ENCODE measurements at places on chromosomes 1 and 21.

DNA sequence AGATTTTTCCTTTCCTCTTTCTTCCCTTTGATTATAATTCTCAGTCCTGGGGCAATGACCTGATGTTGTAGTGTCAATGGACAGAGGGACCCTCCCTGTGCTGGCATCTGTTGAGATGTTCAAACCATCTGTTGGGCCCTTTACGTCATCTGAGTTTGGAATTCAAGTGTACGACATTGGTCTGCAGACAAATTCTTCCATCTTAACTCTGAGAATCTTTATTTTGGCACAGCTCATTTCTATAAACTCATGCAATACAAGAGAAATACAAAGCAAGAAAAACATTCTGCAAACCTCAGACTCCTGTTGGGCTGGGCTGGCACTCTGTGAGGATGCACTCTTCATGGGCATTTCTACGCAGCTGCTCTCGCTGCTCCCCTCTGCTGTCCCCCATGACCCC is 54.2 kb downstream of the IFI44 start:
- DNase-seq, result no peak

DNA sequence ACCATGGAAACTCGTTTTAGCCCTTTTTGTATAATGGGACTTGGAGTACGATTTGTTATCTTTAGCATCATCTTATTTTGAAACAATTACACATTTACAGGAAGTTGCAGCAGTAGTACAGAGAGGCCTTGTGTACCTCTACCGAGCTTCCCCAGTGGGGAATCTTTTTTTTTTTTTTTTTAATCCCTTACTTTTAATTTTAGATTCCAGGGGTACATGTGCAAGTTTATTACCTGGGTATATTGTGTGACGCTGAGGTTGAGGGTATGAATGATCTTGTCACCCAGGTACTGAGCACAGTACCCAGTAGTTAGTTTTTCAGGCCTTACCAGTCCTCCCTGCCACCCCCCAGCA is 45.9 kb downstream of the HHAT start:
- DNase-seq, result no peak

- no peak for DNase-seq
Measured at GRCh38 chr1:246698466-246699094, 25.6 kb upstream of the SCCPDH start.

DNA sequence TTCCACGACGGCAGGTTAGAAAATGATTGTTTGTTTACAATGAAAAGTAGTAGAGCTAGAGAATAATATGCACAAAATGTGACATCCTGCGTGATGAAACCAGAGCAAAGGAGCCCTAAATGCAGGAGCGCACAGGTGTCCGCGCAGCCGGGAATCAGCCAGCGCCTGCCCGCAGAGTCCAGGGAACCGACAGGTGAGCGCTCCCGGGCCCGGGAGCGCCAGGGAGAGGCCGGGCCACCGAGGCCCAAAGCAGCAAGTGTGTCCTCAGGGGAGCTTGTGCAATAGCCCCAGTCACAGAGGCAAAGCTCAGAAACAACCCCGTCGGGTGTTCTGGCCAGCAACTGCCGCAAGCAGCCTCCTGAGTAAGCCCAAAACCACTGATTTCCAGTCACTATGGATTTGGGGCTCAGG is 789 bp upstream of the GALE start:
- no peak for DNase-seq

DNA sequence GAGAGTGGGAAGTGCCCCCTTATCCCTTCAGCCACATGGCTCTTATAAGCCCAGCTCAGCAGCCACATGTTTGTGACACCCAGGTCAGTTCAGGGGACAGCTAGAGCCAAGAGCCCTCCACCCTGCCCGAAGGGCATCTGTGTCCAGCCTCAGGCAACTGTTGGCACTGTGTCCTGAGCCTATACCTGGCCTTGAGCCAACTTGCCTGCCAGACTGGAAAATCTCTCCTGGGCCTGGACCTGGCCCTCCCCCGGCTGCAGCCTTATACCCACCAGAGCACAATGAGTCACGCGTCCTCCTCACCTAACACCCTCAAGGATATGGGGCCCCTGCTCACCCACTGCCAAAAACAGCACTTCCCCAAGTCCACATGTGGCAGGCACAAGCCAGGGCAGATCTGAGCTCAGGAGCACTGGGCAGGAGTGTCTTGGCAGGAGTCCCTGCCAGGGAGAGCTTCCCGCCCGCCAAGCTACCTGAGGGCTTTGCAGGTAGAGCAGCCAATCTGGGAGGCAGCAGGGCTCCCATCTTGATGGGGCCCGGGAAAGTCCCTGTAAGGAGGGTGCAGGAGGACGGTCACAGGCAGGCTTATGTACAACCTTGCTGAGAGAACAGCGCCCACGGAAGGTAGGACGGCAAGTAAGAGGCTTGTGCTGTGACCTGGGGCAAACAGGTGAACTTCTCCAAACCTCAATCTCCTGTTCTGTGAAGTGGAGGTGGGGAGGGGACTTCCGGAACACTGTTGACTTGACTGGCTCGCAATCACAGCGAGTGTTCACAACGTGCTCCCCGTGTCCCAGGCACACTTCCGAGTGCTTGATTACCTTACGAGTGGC is 19.8 kb upstream of the HSPG2 start:
- DNase-seq, result no peak

DNA sequence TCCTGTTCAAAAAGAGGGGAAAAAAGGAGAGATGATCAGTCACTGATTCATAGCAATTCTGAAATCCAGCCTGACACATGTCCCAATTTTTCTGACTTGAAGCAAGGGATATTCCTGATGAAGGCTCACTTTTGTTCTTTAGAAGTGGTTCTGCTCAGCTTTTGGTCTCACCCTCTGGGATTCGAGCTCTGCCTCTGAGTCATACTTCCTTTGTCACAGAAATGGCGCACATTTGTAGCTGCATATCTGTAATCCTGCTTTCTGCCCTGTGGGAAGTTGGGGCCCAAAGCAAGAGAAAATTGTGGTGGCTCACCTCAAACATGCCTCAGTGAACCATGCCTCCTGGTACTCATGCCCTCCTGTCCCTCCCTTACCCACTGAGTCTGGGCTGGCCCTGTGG is 22.3 kb upstream of the FAM78B start:
- no peak for DNase-seq

All from cerebellar nuclear complex (tissue), 1 donor.